ENCODE measurements at places on chromosomes 11 and 22.
A peak's percentile ranks its signal among the peaks of the same experiment; 100 is the strongest.

DNA sequence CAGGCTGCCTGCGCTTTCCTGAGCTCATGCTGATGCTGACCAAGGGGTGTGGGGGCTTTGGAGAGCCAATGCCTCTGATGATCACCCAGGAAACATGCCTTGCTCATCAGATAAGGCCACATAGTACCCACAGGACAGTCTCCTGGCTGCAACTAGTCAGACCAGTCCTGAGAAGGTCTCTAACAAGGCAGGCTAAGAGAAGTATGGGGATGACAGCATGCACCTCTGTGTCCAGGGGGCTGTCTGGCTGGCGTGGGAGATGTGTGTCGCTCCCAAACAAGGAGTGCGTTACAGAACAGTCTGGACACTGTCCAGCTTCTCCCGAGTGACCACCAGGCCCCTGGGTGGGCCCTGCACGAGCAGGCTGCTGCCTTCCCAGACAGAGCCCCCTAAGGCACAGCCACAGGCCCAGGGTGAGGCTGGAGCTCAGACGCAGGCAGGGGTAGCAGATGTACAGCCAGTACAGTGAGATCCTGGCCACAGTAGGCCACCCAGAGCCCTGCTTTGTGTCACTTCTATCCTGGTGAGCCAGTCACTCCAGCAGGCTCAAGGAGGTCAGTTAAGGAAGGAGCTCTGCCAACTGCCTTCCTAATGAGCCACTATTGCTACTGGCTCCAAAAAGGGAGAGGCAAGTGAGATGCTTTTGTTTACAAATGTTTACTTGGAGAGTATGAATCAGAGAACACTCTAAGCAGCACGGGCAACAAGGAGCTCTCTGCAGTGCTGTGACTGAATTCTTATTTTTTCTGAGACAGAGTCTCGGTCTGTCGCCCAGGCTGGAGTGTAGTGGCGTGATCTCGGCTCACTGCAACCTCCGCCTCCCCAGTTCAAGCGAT is 66.0 kb upstream of the CLTCL1 start:
- no peak for DNase-seq

GRCh38 chr22:32333141-32333768 is 24.4 kb upstream of the RFPL3 start:
- no peak for DNase-seq

DNA sequence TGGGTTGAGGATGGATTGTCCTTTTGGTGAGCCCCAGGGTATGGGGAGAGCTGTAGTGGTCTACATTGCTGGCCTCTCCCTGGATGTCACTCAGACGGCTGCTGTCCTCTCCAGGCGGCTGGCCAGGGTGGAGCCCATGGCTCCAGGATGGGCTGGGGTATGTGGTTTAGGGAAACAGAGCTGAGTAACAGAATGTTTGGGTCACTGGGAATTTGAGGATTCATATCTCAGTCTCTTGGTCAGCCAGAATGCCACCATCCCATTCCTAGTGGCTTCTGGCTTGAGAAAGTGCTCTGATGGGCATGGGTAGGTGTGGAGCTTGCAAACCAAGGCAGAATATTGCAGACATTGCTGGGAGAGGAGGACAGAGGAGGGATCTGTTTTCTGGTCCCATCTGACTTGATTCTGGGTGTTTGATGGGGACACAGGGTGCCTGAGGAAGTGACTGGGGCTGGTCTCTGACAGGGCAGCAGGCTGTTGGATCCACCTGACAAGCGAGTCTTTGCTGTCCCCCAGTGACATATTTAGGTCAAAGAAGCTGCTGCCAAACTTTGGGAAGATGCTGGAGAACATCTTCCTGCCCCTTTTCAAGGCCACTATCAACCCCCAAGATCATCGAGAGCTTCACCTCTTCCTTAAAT is 41.4 kb downstream of the AMPD3 start:
- DNase-seq: no peak

GRCh38 chr22:41916745-41917358 is 2.0 kb upstream of the SHISA8 start:
- no peak for DNase-seq

- DNase-seq: no peak
Measured at GRCh38 chr11:17752144-17752543, 17.6 kb downstream of the KCNC1 start.

DNA sequence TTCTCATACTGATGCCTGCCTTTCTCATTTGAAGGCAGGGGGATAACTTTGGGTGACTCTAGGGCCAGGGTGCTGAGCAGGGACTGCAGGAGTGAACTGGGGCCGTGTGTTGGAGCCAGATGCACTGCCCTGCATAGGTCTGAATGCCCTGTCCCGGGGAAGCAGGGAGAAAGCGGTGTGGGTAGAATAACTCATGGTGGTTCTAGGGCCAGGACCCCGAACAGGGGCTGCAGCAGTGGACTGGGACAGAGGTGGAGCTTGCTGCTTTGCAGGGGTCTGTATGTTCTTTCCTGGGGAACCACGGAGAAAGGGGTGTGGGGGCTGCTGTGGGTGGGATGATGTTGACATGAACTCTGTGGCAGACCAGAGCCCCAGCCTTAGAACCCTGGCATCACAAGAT is 52.9 kb downstream of the GAB4 start:
- DNase-seq: no peak

GRCh38 chr11:122642472-122642922 is 13.0 kb upstream of the UBASH3B start:
- no peak for DNase-seq

DNA sequence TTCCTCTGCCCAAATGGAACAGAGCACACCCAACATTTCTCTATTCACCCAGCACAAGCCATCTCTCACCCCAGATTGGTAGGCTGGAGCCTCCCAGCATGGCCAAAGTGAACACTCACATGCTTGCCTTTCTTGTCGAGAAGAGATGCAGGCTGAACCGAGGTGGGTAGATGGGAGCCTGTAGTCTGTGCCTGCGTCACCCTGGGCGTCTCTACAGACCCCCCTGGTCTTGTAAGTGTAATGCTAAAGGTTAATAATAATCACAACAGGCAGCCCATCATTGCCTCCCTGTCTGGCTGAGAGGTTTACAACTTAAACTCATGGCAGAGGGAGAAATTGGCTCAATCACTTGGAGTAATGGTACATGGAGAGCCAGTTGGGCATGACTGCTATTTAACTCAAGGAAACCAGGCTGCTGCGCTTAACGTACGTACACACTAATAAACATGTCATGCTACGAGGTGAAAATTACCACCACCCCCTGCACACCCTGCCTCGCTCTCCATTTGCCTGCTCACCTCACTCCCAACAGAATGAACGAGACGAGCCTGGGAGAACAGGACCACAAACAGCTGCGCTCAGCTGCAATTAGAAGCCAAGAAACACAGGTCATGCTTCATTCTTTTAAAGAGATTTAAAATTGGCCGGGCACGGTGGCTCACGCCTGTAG is 9.1 kb upstream of the ZBTB16 start:
- no peak for DNase-seq

DNA sequence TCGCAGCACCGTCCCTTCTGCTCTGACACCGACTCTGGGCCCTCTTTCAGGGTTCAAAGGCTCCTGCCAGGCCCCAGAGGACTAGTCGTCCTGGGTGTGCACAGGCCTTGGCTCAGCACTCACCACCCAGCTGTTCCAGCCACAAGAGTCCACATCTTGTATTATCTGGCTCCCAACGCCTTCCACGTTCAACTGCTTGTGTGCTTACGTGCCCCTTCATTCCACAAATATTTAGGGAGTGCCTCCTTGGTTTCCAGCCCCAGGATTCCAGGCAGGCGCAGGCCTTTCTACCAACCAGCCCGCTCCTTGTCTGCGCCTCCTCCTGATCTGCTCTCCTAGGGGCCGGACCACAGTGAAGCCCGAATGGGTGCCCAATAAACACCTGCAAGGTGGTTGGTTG is 70.9 kb downstream of the SCUBE1 start:
- DNase-seq: no peak

- no peak for DNase-seq
Measured at GRCh38 chr22:36377022-36377631, 10.6 kb downstream of the MYH9 start.

- DNase-seq: no peak
Measured at GRCh38 chr22:48234011-48234410, 1471.6 kb downstream of the TBC1D22A start.

GRCh38 chr22:49785046-49785521 is 42.6 kb downstream of the BRD1 start:
- no peak for DNase-seq

DNA sequence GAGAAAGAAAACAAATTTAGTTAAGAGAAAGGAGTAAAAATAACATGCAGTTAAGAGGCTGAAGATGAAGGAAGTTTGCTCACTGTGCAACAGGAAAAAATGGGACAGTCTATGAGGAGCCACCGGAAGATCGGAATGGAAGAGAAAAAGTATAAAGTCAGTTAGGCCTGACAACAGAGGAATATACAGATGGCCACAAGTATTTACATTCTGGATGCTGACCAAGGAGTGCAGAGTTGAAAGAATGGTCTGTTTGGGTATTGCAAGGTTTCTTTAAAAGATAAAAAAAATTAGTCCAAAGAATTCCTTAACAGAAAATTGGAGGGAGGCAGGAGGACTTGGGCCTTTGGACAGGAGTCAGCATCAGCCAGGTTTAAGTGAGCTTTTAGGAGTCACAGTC is 37.5 kb downstream of the RBFOX2 start:
- no peak for DNase-seq

GRCh38 chr22:30286813-30287647 is 2.3 kb downstream of the CASTOR1 start:
- DNase-seq: peak; percentile 91

DNA sequence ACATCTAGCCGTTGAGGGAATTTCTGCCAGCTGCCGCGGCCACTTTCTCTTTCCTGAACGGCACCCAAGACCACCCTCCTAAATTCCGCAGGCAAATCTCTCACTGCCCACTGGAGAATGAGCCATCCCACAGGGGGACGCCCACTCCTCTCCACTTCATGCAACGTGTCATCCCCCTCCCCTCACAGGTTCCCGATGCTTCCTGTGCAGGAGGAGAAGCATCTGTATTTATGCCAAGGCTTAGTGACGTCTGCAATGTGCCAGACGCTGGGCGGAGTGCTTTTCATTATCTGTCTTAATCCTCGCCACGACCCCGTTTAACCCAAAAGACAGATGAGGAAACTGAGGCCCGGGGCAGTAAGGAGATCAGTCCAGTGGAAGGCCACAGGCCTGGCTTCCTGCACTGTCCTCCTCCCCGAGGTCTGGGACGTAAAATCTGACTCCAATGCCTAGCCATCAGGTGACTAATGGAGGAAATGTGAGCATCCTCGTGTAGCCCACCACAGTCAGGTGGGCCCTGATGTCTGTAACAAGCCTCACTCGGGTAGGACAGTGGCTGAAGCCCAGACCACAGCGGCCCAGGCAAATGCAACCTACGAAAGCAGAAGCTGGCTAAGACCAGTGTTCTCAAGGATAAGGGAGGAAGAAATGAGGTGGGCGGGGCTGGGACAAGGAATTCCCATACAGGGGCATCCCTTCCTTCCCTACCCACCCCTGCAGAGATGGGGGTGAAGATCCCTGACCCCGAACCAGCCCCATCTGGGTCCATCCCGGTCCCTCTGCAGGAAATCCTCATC is 23.1 kb downstream of the MN1 start:
- DNase-seq: no peak

GRCh38 chr11:65595543-65596281 is at the start of gene KCNK7:
Gene KCNK7 (minus strand): TSS chr11:65595800. CDS start chr11:65595772, 28 bp downstream.
- no peak for DNase-seq

- DNase-seq: peak; percentile 63
Measured at GRCh38 chr11:12161137-12161536, 50.7 kb downstream of the MICAL2 start.

DNA sequence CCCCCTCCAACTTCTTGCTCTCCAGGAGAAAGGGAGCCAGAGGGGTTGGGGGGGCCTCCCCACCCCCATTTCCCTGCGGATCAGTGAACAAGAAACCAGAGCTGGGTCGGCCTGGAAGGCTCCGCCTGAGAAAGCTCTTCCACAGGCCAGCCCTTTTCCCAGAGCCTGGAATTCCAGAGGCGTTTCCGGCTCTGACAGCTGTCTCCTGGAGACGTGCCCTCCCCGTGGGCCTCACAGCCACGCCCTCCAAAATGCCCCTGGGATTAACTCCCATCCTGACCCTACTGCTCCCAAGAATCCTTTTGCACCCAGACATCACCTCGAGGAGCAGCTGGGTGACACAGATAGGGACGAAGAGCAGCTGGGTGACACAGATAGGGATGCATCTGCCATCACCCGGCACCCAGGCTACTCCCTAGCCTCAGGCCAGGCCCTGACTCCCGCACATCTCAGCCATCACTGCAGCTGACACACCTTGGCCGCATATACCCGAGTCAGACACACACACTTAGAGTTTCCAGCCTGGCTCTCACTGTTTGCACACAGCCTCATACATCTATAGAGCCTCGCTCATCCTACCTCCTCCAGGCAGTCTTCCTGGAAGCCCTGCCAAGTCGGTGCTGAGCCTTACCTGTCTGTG is 7.6 kb upstream of the CDC42EP1 start:
- DNase-seq: peak; percentile 78

DNA sequence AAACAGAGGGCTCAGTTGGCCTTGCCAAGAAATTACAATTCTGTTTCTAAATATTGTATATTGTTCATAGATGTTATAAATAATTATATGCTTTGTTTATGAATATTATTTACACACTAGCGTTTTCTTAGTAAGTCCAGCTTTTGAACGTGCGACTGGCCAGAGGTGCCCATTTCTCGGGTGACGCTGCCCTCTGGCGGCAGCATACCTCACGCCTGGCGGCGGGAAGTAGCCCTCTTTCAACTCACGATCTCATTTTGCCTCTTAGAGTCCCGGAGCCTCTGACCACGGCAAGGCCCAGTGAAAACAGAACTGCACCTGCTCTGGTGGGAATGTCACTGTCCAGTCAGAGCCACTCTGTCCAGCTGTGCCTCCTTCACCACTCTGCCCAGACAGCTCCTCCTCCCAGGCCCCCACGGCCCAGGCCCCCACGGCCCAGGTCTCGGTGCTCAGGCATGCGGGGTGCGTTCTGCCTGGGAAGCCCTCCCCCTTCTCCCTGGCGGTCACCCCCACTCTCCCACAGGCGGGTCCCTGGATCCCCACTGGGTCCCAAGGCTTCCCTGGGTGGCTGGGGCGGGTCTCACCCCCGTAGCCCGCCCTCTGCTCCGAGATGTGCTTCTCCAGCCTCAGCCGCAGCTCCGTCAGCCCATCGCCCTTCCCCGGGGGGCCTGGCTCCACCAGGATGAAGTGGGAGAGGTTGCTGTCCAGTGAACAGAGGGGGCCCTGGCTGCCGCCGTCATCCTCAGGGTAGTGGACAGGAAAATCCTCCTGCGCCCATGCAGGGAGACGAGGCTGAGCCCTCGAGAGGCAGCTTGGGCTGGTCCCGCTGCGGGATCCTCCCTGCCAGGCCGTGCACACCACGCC is 19.3 kb downstream of the TSSC4 start:
- peak; percentile 70 for DNase-seq

- DNase-seq: no peak
Measured at GRCh38 chr11:44884056-44884455, 66.6 kb downstream of the TP53I11 start.

DNA sequence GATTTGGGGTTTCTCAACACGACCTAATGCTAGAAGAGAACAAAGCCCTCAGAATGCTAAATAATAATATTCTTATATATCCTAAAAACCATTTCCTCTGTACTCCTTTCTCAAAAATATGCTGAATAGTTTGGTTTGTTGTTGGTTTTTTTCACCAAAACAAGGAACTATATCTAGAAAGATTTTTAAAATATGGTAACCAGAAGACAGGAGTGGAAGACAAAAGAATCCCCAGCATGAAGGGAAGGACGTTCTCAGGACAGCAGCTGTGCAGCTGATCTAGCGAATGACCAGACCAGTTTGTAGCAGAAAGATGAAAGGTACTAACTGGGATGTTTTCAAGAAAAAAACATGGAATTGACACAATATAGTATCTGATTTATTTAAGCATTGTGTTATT is 19.3 kb downstream of the FEZ1 start:
- DNase-seq: no peak

GRCh38 chr11:33536178-33536577 is 164.4 kb downstream of the C11orf91 start:
- DNase-seq: no peak
